Astrocyte of the hippocampus (primary cell): ENCODE measurements at places on chromosomes 5 and 9.

GRCh38 chr5:149038336-149039080 is 24.4 kb downstream of the SH3TC2 start:
- DNase-seq = no peak

DNA sequence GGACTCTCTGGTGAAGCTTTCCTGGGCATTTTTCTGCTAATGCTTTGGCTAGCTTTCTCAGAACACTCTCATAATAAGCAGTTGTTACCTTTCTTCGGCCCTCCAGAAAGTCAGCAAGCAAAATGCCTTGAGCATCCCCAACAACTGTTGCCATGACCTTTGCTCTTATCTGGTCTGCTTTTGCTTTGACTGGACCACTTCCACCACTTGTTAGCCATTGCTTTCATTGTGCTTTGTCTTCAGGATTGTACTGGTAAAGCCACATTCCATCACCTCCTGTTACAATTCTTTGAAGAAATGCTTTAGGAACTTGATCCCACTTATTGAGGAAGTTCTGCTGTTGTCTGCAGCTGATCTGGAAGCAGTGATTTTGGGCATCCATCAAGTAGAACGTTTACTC is 35.7 kb downstream of the RAD50 start:
- DNase-seq = peak; percentile 25

DNA sequence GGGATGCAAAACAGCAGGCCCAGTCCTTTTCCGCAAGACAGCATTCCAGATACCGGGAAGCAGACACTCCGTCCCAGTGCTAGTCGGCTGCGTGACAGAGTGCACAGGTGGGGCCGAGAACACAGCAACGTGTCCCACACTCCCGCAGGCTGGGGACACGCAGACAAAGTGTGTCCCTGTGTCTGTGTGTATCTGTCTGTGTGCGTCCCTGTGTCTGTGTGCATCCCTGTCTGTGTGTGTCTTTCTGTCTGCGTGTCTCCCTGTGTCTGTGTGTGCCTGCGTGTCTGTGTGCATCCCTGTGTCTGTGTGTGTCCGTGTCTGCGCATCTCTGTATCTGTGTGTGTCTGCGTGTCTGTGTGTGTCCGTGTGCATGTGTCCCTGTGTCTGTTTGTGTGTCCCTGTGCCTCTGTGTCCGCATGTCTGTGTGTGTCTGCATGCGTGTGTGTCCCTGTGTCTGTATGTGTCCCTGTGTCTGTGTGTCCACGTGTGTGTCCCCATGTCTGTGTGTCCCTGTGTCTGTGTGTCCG is 137.0 kb downstream of the MRPL36 start:
- no peak for DNase-seq

- DNase-seq = peak; percentile 21
Observed at GRCh38 chr9:28032268-28032590, 458.9 kb upstream of the C9orf72 start.
